Progenitor cell of endocrine pancreas (in vitro differentiated cells): ENCODE measurements at places on chromosomes 6 and 20. TPM values are rescaled to one million over a fixed set of nuclear protein-coding genes. Genes with fewer than 3 reads are reported as not detected.

- no peaks in the 10 kb centered on the region for H3K27me3 ChIP-seq
- H3K4me1 ChIP-seq = peaks cover 1% of the 10 kb centered on the region
- no peak overlapping the region for H3K4me3 ChIP-seq
- no peaks in the 10 kb centered on the region for H3K36me3 ChIP-seq
These were observed 15.9 kb upstream of the ADGB start for GRCh38 chr6:146582857-146583256.

The SYNDIG1 gene
- total RNA-seq = 0.19 and 0.38 TPM in 2 replicates

The FKBP1C gene
- 0.44 and 0.89 TPM in 2 replicates for total RNA-seq

The ZNF165 gene
- total RNA-seq = 9.7 TPM in 2 replicates

DNA sequence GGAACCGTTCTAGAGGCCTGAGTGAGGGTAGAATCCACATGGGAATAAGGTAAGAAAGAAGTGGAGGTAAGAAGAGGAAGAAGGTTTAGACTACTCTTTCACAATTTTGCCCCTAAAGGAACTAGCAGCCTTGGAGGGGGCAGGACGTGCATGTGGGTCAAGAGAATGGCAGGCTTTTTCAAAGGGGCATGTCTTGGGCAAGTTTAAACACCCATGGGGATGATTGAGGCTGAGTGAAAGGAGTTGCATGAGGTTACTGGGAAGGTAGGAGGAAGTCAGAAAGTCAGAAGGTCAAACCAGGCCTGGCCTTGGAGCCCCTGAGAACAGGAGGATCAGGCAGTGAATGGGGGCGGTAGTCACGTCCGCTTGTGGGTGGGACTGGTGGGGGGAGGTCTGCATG, 10.2 kb downstream of the ADA start:
- peaks cover 24% of the 10 kb centered on the region for H3K4me1 ChIP-seq
- no peak for DNase-seq
- peaks cover 1% of the 10 kb centered on the region for H3K36me3 ChIP-seq
- no peak overlapping the region for H3K27ac ChIP-seq
- peaks cover 3% of the 10 kb centered on the region for H3K27me3 ChIP-seq

The C20orf141 gene
- total RNA-seq = not detected in 2 replicates

GRCh38 chr6:105794870-105795269, 291.3 kb upstream of the PRDM1 start:
- peaks cover 21% of the 10 kb centered on the region for H3K27me3 ChIP-seq
- H3K36me3 ChIP-seq = no peaks in the 10 kb centered on the region
- no peak for DNase-seq
- H3K4me1 ChIP-seq = peaks cover 15% of the 10 kb centered on the region

DNA sequence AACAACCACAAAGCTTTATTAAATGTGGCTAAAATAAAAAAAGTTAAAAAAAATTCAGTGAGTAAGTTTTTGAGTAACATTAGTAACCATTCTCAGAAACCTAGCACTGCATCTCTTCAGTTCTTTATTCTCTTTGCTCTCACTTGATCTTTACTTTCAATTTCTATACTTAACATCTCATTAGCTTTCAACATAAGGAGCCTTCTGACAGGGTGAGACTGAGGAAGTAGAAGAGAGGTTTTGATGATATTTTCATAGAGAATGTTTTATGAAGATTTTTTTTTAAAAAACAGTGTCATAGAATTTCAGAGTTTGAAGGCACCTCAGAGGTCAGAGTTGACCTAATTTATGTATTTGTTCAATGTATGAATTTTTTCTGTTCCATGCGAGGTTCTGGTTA, 60.8 kb downstream of the FAM83B start:
- no peak overlapping the region for H3K27ac ChIP-seq
- peaks cover under 1% of the 10 kb centered on the region for H3K36me3 ChIP-seq
- H3K4me1 ChIP-seq = no peaks in the 10 kb centered on the region
- no peak for DNase-seq
- no peak overlapping the region for H3K4me3 ChIP-seq

The PCSK2 gene
- total RNA-seq = 11.5 and 12.6 TPM in 2 replicates

The POPDC3 gene
- 1.3 and 2.3 TPM in 2 replicates for total RNA-seq

The FOXC1 gene
- 0.46 and 1.1 TPM in 2 replicates for total RNA-seq

DNA sequence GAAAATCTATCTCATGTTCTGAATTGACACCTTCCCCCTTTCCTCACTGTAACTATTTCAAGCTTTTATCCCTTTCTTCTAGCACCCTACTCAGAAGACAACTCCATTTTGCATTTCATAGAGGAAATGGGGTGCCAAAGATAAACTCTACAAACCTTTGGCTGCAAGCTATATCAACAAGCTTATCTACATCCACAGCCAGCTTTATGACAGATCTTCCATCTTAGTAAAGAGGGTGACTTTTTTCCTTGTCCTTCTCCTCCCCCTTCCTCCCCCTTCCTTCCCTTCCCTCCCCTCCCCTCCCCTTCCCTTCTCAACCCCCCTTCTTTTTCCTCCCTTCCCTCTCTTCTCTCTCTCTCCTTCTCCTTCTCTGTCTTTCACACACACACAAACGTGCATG, 58.0 kb upstream of the OLIG3 start:
- no peaks in the 10 kb centered on the region for H3K27me3 ChIP-seq
- H3K36me3 ChIP-seq = no peaks in the 10 kb centered on the region
- DNase-seq = no peak

GRCh38 chr6:165308926-165309731, at the start of gene C6orf118:
TSS of gene C6orf118 (minus strand) at chr6:165309605. CDS start at chr6:165309586, 19 bp downstream.
- H3K4me1 ChIP-seq = peaks cover 6% of the 10 kb centered on the region
- H3K27me3 ChIP-seq = peaks cover 22% of the 10 kb centered on the region
- DNase-seq = peak; percentile 51
- no peaks in the 10 kb centered on the region for H3K36me3 ChIP-seq
